ENCODE measurements at places on chromosomes 13 and 19.
A peak's percentile ranks its signal among the peaks of the same experiment; 100 is the strongest.

GRCh38 chr13:44626176-44626575, 50.0 kb upstream of the TSC22D1 start:
- DNase-seq, result no peak

DNA sequence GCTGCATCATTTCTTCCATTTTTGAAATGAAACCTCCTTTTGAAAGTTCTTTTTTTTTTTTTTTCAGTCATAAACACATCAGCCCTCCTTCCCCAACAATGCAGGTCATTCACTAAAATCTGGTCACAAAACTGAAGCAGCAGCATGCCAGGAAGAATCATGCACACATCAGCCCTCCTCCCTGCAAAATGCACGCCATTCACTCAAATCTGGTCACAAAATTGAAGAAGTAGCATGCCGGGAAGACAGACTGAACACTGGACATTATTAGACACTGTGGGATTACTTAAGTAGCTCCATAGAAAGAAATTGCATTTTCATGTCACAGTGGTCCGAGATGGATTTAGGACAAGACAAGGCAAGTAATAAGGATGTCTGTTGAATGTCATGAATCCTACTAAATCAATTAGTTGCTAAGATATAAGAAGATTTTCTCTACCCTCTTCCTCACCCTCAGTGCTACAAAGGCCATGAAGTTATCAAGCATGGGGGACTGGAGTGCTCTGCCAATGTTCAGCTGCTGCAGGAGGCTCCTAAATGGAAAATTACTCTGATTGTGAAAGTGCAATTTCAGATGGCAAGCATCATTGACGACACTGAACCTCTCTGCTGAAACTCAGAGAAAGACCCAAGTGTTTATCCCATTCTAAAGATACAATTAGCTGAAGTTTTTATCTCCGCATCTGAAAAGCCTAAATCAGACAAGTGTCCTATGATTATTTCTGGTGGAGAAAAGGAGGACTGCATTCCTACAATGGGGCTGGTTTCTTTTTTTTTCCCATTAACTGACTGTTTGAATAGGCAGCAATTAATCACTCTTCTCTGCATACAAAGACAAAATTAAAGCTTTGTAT, 913.2 kb downstream of the DIAPH3 start:
- DNase-seq, result no peak

DNA sequence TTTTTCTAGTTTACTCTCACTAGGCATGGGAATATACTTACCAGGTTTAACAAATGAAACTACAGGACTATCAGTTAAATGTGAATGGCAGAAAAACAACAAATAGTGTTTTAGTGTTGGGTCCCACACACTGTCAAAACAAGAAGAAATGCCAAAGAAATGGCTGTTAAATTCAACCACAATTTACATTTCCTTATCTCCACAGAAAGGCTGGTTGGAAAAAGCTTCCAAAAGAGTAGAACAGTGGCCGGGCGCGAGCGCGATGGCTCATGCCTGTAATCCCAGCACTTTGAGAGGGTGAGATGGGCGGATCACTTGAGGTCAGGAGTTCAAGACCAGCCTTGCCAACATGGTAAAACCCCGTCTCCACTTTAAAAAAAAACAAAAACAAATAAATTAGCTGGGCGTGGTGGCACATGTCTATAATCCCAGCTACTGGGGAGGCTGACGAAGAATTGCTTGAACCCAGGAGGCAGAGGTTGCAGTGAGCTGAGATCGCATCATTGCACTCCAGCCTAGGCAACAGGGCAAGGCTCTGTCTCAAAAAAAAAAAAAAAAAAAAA, 66.5 kb downstream of the SERP2 start:
- DNase-seq, result no peak

DNA sequence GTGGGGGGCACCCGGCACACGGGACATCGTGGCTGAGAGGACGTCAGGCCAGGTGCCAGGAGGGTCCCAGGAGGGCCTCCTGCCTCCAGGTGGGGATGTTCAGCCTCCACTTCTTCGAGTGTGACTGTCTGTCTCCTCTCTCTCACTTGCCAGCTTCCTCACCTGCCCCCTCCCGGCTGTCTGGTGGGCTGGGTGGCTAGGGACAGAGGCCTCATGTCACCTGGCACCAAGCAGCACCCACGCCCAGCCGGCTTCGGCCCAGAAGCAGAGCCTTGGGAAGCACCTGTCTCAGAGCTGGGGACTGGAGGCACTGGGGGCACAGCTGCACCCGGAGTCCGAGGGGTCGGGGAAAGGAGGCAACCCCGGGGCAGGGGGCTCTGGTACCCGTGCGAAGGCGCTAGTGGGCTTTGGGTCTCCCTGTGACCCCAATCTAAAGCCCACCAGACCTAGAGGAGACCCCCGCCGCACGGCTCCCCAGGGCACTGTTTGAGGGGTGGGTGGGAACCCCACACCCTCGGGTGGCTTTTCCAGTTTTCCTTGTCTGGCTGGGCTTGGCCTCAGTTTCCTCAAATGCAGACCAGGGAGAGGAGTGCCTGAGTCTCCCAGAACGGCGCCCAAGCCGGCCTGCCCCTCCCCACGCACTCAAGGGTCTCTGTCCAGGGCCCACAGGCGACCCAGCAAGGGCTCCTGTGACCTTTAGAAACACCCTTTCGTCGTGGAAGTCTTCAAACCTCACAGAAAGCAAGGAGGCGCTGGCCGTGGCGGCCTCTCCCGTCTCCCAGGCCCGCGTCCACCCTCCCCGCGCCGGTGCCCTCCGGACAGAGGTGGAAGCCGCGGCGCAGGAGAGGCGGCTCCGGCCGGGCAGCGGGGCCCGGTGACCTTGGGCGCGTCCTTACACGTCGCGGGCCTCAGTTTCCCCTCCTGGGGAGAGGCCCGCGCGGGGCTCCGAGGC, 664 bp upstream of the HCN2 start:
- no peak for DNase-seq

DNA sequence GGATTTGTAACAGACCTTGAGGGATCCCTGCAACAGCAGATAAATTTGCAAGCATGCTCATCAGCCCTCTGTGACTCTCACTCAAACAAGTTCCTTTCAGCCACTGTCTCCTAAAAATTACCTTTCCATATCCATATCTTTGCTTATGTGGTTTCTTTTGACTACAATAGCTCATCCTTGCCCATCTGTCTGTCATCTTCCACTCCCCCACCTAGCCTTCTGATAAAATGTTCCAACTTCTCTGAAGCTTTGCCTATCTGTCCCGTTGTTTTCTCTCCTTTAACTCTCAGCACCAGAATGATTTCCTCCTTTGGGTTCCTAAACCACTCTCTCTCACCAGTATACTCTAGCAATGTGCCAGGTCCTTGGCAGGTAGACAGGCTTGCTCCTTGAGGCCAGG, 194.5 kb downstream of the VWA8 start:
- DNase-seq, result no peak

GRCh38 chr19:49441960-49442350, 628 bp upstream of the SLC17A7 start:
- no peak for DNase-seq

DNA sequence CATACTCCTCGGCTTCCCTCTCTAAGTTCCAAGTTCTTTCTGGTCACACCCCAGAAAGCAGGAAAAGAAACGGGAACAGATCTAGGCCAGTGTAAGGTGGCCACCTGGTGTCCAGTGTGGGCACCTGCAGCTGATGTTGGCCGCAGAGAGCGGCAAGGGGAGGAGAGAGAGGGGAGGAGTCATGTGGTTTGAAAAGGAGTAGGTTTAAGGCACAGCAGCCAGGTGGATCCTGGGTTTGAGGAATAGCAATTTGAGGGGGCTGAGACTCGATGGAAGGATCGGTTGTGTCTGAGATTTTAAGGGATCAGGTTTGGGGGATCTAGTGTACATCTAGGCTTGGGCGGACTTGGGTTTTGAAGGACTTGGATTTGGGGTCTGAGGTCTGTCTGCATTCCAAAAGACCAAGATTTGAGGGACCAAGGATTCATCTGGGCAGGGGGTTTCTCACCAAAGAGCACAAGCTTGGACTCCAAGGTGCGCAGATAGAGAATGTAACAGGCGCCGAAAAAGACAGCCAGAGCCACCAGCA, 1.2 kb downstream of the RABAC1 start:
- peak; percentile 20 for DNase-seq

GRCh38 chr19:13795595-13796300, 505 bp downstream of the ZSWIM4 start:
- DNase-seq, result no peak

DNA sequence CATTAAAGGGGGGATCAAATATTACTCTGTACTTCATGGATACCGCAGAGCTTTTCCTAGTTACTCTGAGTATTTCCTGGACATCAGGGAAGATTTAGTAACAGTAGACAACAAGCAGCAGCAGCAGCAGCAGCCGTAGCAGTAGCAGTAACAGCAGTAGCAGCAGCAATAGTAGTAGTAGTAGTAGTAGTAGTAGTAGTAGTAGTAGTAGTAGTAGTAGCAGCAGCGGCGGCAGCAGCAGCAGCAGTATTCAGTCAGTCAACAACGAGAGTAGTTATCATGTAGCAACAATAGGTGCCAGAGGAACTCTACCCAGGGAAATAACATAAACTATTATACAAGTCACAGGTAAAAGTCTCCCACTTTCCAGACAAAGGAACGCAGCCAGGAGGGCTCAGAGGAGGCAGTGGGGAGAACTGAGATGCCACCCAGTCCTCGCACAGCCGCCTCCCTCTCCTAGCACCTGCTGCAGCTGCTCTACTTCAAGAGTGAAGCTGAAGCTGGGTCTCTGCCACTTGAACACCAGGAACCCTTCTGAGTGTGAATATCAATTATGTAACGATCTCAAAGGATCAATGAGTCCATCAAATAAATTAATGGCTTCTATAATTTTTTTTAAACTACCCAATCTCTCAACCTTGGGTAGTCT, 1.3 kb upstream of the DOCK9 start:
- DNase-seq, result no peak

DNA sequence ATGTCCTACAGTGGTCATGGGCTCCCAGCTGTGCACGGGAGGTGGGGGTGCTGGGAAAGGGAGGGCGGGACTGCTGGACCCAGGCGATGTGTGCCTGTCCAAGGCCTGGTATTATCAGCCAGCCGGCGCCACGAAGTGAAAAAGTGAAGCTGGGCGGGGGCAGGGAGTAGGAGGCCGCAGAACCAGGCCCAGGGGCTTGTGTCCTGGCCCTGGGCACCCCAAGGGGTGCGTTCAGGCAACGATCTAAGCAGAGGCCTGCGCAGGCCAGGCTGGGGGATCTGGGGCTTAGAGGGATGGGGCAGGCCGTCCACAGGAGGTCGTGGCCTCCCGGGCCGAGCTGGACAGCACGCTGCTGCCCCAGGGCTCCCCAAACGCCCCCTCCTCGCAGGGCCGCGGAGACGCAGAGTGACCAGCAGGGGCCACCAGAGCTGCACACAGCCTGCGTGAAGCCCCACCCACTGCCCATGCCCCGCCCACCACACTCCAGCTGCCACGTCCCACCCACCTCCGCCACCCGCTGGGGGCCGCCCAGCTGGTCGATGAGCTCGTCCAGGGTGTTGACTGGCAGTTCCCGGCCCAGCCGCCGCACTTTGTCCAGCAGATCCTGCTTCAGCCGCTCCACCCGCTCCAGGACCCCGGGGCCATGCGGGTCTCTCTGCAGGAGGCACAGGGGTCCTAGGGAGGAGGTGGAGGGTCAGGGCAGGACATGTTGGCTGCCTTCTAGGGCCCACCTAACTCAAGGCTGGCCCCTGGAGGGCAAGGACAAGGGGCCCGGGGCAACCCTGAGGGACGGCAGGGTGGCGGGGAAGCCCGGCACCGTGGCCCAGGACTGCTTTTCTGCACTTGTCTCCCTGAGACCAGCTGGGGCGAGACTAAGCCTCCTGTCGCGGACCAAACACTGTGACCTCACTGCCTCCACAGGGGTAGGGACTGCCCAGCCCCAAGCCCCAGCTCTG, 9.5 kb downstream of the GPX4 start:
- DNase-seq, result peak; percentile 86

- DNase-seq, result no peak
Observed at GRCh38 chr19:768424-768823, 17.5 kb downstream of the MISP start.

- DNase-seq, result no peak
Observed at GRCh38 chr19:18506101-18506930, 15.6 kb downstream of the ELL start.

GRCh38 chr19:13022859-13023636, 27.8 kb downstream of the NFIX start:
- DNase-seq, result no peak

- DNase-seq, result no peak
Observed at GRCh38 chr13:104832231-104832630, 1703.2 kb downstream of the EFNB2 start.

DNA sequence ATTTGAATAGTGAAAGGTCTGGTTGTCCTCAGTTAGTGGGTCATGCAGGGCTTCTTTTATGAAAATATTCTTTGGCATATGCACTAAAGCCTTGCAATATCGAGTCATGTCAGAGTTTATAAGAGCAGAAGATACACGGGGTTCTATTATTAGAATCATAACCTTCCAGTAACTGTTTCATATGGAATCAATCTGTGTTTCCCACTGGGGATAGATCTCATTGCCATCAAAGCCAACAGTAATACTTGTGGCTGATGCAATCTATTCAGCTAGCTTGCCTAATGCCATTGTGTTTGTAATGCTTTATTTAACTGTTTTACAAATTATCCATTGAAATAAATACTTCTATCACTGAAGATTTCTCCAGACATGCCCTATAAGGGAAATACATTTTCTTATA, 746.9 kb upstream of the PCDH9 start:
- DNase-seq, result no peak

- no peak for DNase-seq
Observed at GRCh38 chr13:47521890-47522487, 479.1 kb downstream of the SUCLA2 start.

DNA sequence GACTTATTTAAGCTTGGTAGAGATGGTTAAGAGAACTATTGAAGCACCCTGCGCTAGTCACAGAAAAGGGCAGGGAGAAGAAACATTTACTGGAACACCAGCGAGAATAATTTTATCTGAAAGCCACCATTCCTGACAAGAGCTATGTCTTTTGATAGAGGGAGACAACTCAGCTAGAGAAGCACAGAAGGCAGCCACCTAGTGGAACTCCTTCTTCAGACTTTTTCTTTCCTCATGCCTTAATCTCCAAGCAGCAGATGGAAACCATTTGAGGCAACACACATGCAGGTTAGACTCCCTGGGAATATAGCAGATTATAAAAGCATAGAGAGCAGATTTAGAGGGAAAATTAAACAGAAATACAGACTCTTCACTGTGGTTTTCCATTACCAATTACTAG, 813.4 kb downstream of the SLITRK6 start:
- no peak for DNase-seq

GRCh38 chr13:102651892-102652291, 43.0 kb downstream of the METTL21C start:
- DNase-seq, result no peak

DNA sequence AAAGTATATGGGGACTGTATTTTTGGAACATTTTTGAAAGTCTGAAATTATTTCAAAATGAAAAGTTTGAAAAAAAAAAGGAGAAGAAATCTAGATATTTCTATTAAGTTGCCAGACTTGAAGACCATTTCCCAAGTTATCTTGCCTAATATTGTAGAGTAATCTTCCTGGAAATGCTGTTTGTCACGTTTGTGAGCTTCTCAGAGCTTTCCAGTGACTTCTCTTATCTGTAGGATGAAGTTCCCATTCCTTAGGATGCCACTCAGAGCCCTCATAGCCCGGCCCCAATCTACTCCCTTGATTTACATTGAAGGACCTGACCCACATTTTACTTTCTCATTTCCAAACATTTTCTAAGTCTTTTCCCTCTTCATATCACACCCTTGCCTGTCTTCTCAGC, 23.6 kb downstream of the CEACAM8 start:
- DNase-seq, result no peak

GRCh38 chr13:92460479-92460878, 766.1 kb upstream of the GPC6 start:
- DNase-seq, result no peak

Measured in activated gamma-delta T cell treated with Interleukin-2 at 50 U/mL for 16 hours (primary cell).